Adrenal gland (tissue), 19 donors: ENCODE measurements at places on chromosomes 4 and X. TPM values are rescaled to one million over a fixed set of nuclear protein-coding genes. Genes with fewer than 3 reads are reported as not detected.

GRCh38 chr4:10421344-10422055 is 35.7 kb downstream of the ZNF518B start:
- no peaks in the 10 kb centered on the region for H3K27me3 ChIP-seq

GRCh38 chrX:119759248-119759766 is 919 bp downstream of the SOWAHD start:
- DNase-seq = no peak
- H3K36me3 ChIP-seq = no peaks in the 10 kb centered on the region
- H3K27ac ChIP-seq = no peak overlapping the region
- H3K27me3 ChIP-seq = peaks cover 6% of the 10 kb centered on the region

TCEAL7 gene
- polyA plus RNA-seq = 19.5 TPM

- no peaks in the 10 kb centered on the region for H3K4me1 ChIP-seq
- H3K36me3 ChIP-seq = no peaks in the 10 kb centered on the region
- no peak overlapping the region for H3K4me3 ChIP-seq
- H3K27ac ChIP-seq = no peak overlapping the region
Measured at GRCh38 chr4:1151541-1151940, 20.8 kb downstream of the SPON2 start.

TMEM31 gene
- 0.34 TPM for polyA plus RNA-seq

DNA sequence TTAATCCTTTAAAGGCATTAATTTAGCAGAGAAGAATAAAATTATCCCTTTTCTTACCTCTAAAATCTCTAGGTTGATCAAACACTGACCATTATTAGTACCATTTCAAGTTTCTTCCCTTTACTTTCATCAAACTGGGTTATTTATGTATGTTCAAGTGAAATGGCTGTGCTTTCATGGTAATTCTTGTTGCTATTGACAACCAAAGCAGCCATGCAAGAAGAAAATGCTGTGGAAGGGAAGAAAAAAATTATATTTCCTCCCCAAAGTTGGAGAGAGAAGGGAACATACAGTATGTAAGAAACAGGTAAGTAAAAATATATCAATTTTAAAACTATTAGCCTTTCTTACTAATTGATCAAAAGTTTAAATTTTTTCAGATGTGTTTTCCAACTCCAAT is 16.2 kb downstream of the NPNT start:
- no peak overlapping the region for H3K4me3 ChIP-seq
- H3K36me3 ChIP-seq = no peaks in the 10 kb centered on the region

GRCh38 chr4:163380703-163381102 is 37.0 kb downstream of the NPY5R start:
- no peaks in the 10 kb centered on the region for H3K27me3 ChIP-seq
- H3K4me1 ChIP-seq = no peaks in the 10 kb centered on the region
- no peak overlapping the region for H3K4me3 ChIP-seq
- H3K36me3 ChIP-seq = no peaks in the 10 kb centered on the region
- no peak overlapping the region for H3K27ac ChIP-seq
- DNase-seq = no peak

GRCh38 chr4:20463176-20463430 is 211.4 kb downstream of the SLIT2 start:
- H3K27ac ChIP-seq = no peak overlapping the region
- H3K27me3 ChIP-seq = no peaks in the 10 kb centered on the region
- H3K4me3 ChIP-seq = no peak overlapping the region
- no peak for DNase-seq

ADGRG4 gene
- under 0.01 TPM for polyA plus RNA-seq

DNA sequence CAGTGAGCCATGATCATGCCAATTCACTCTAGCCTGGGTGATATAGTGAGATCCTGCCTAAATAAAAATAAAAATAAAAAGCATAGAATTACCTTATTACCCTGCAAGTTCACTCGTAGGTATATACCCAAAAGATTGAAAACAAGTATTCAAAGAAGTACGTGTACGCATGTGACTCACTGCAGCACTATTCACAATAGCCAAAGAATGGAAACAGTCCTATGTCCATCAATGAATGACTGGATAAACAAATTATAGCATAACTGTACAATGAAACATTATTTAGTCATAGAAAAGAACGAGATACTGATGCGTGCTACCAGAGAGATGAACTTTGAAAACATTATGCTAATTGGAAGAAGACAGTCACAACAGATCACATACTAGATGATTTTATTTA is 204.6 kb upstream of the DIAPH2 start:
- H3K36me3 ChIP-seq = no peaks in the 10 kb centered on the region
- peaks cover under 1% of the 10 kb centered on the region for H3K27me3 ChIP-seq
- DNase-seq = no peak
- H3K27ac ChIP-seq = no peak overlapping the region
- H3K4me1 ChIP-seq = no peaks in the 10 kb centered on the region

GRCh38 chrX:72526534-72527508 is 45.8 kb downstream of the HDAC8 start:
- DNase-seq = no peak
- peaks cover 4% of the 10 kb centered on the region for H3K27me3 ChIP-seq
- no peaks in the 10 kb centered on the region for H3K36me3 ChIP-seq
- no peak overlapping the region for H3K27ac ChIP-seq
- no peaks in the 10 kb centered on the region for H3K4me1 ChIP-seq
